ENCODE measurements at places on chromosomes 6 and 20.

GRCh38 chr6:10550764-10551163 lies 29.6 kb downstream of the GCNT2 start:
- DNase-seq = no peak

GRCh38 chr6:152952866-152953509 lies 29.9 kb downstream of the FBXO5 start:
- DNase-seq = no peak

- DNase-seq = no peak
These were observed 21.9 kb downstream of the SPATA2 start for GRCh38 chr20:49893242-49894072.

DNA sequence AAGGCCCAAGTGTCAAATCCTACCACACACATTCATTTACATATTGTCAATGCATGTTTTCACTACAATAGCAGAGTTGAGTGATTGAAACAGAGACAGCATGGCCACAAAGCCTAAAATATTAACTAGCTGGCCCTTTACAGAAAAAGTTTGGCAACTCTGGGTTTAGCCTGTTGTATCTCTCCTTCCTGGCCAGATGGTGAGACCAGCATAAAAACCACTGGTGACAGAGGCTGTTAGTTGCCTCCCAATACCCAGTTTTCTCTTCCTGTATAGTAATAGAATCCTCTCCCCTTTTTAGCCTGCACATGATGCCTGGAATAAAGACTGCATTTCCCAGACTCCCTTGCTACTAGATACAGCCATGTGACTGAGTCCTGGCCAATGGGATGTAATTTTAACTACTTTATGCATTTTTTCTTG lies 100.0 kb upstream of the TAB2 start:
- no peak for DNase-seq

GRCh38 chr20:15613530-15613929 lies 959.7 kb downstream of the KIF16B start:
- DNase-seq = no peak

- DNase-seq = no peak
These were observed 62.5 kb downstream of the RREB1 start for GRCh38 chr6:7170117-7170732.

DNA sequence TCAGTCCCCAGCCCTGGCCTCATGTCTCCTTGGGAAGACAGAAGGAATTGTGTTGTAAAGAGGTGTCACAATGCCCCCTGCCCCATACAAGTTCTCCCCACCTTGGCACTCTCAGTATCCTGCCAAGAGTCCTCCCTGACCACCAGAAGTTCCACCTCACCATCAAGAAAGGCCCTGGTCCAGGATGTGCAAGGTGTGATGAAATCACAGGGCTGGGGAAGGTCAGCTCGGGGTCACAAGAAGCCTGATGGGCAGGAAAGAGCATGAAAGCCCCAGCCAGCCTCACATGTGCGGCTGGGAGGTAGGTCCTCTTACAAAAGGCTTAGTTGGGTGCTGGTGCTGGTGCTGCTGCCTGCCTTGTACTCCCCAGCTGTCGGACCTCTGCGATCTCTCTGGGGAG lies 12.9 kb upstream of the C6orf132 start:
- no peak for DNase-seq

DNA sequence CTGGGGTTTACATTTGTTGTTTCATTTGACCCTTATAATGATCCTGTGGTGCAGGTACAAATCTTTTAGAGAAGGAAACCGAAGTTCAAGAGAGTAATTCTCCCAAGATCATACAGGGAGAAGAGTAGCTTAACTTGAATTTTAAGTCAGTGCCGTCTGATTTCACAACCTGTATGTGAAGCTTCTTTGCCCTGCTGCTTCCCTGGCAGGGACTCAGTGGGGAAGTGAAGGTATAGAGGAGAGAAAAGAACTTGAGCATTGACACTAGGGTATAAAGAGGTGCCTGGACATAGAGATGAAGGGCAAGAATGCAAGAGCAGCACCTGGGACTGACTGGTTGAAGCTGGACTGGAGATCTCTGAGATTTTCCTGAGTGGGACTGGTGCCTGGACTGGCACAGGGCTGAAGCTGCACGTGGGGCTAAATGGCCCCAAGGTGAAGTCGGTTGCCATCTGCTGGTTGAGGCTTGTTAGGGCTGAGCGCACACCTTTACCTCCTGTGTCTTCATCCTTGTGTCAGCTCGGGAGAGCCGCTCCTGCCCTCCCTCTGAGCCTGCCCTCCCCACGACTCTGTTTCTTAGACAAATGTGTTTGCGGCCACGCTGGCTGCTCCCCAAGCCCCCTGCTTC lies 41.8 kb downstream of the FARS2 start:
- DNase-seq = peak; percentile 39

GRCh38 chr6:75556240-75556639 lies 45.4 kb upstream of the SENP6 start:
- no peak for DNase-seq

DNA sequence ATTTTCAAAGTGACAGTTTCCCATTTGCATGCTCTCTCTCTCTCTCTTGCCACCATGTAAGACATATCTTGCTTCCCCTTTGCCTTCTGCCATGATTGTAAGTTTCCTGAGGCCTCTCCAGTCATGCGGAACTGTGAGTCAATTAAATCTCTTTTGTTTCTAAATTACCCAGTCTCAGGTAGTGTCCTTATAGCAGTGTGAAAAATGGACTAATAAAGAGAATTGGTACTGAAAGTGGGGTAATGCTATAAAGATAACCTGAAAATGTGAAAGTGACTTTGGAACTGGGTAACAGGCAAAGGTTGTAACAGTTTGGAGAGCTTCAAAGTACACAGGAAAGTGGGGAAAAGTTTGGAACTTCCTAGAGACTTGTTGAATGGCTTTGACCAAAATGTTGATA lies 389.8 kb downstream of the GRIK2 start:
- no peak for DNase-seq

DNA sequence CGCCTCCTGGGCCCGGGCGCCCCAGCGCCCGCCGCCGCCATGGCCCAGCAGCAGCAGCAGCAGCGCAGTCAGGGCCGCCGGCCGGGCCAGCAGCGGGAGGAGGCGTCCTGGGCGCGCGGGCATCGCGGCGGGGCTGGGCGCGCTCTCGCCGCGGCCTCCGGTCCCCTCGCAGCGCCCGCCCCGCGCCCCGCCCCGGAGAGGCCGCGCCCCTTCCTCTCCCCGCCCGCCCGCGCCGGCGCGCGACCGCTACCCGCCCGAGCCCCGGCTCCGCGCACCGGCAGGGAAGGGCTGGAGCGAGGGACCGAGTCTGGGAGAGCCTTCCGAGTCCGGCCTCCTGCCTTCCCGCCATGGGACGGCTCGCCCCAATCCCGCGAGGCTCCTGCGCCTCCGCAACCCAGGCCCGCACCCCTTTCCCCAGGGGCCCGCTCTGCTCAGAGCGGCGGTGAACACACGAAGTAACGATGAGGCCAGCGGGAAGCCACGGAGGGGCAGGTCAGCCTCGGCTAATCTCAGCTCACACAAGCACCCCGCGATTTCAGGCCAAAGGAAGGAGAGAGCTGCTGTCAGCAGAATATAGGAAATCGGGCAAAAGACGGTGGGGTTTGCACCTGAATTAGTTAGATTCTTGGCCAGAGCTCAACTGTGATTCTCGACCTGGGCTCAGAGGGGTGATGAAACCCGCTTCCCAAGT lies at the start of gene TXNDC5:
Gene TXNDC5 (minus strand): TSS at position 135 of the 691 bp plus-strand sequence. CDS start 12 bp downstream, at position 123.
- peak; percentile 59 for DNase-seq

DNA sequence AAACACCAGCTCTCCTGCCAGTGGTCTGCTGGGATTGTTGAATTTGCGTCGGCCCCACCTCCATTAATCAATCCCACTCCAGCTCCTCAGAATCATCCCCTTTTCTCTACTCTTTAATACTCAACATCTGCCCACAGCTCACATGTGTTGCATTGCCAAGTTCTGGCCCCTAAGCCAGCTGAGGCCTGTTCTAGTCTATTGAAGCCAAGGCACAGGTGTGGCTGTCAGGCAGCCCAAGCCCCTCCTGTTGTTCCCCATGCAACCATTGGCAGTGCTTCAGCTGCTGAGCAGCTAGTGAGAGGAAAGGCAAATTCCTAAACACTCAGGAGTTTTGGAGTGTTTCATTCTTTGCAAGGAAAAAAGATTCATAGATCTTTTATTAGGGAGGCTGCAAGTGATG lies 128.0 kb upstream of the NT5E start:
- DNase-seq = no peak

GRCh38 chr6:636488-636887 lies 20.4 kb downstream of the HUS1B start:
- DNase-seq = no peak

Data from stimulated activated CD4-positive, alpha-beta T cell treated with anti-CD3 and anti-CD28 coated beads, Interleukin-4, amount 100 ng/mL, for 4 hours (primary cell).